ENCODE measurements at places on chromosomes 2 and 18. TPM values are rescaled to one million over a fixed set of nuclear protein-coding genes. Genes with fewer than 3 reads are reported as not detected.

Gene SMAD2
- total RNA-seq, result 99.2 TPM

Gene RFTN2
- total RNA-seq, result not detected

Gene SCN3A
- 0.05 TPM for total RNA-seq

Gene ATG16L1
- 26.6 TPM for total RNA-seq

Gene PRKAG3
- not detected for total RNA-seq

Gene CCBE1
- total RNA-seq, result 0.08 TPM

Gene SMYD1
- total RNA-seq, result not detected

Gene TSPYL6
- not detected for total RNA-seq

Gene DIPK1C
- total RNA-seq, result not detected

Gene RAB17
- 1.1 TPM for total RNA-seq

Gene HRH4
- total RNA-seq, result not detected

Gene ANO7
- 1.4 TPM for total RNA-seq

Gene COL3A1
- total RNA-seq, result 0.74 TPM

Gene IL36A
- total RNA-seq, result not detected

Gene IL1R2
- total RNA-seq, result 0.64 TPM

Gene CNNM3
- 14.9 TPM for total RNA-seq

Gene ALPP
- total RNA-seq, result not detected

Gene ILKAP
- 44.5 TPM for total RNA-seq

Gene CD207
- not detected for total RNA-seq

Gene PROKR1
- not detected for total RNA-seq

Gene LCT
- 0.11 TPM for total RNA-seq

Gene MOCOS
- 0.38 TPM for total RNA-seq

Gene SPAG16
- 13.1 TPM for total RNA-seq

Gene MRO
- not detected for total RNA-seq

Gene CYRIA
- 9.2 TPM for total RNA-seq

Gene SCG2
- not detected for total RNA-seq

Gene KIF5C
- 0.37 TPM for total RNA-seq

Gene TEX44
- not detected for total RNA-seq

Measured in GM12878 (cell line).